Activated T-helper 1 cell treated with anti-CD3 and anti-CD28 coated beads, Interleukin-12 subunit alpha, Interleukin-12 subunit beta, Interleukin-2, Interleukin-4 antibody, amounts not matched to agents 30 ng/mL and 10 ng/mL and 1 ng/mL, durations not matched to agents 14 hours and 24 hours and 36 hours (primary cell): ENCODE measurements at places on chromosomes 7 and 10.
A peak's percentile ranks its signal among the peaks of the same experiment; 100 is the strongest.

DNA sequence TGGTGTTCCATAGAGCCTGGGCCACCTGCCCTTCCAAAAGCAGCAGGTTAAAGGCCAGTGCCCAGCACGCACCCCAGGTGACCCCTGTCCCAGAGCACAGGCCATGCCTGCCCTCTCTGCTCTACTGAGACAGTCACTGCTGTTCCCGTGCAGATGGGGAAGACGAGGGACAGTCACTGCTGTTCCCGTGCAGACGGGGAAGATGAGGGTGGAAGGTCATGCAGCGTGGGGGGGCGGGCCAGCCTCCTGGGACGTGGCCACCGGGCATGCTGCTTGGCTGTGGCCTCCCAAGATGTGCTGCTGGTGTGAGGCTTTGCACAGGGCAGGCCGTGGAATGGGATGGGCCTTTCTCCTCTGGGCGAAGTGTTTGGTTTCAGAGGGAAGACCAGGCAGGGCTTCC lies 18.4 kb downstream of the LRRC27 start:
- H3K4me3 ChIP-seq = no peak overlapping the region
- DNase-seq = no peak
- peaks cover 2% of the 10 kb centered on the region for H3K36me3 ChIP-seq
- no peak overlapping the region for H3K27ac ChIP-seq
- no peaks in the 10 kb centered on the region for H3K4me1 ChIP-seq

GRCh38 chr10:73414230-73414945 lies 530 bp upstream of the ANXA7 start:
- H3K27ac ChIP-seq = peak overlapping the region; percentile 68
- peak overlapping the region; percentile 92 for H3K4me3 ChIP-seq
- no peak for DNase-seq
- no peaks in the 10 kb centered on the region for H3K27me3 ChIP-seq
- H3K4me1 ChIP-seq = peaks cover 43% of the 10 kb centered on the region
- peaks cover 14% of the 10 kb centered on the region for H3K36me3 ChIP-seq

GRCh38 chr10:33291053-33291592 lies 43.3 kb downstream of the NRP1 start:
- no peaks in the 10 kb centered on the region for H3K36me3 ChIP-seq
- H3K4me3 ChIP-seq = no peak overlapping the region
- no peaks in the 10 kb centered on the region for H3K4me1 ChIP-seq

DNA sequence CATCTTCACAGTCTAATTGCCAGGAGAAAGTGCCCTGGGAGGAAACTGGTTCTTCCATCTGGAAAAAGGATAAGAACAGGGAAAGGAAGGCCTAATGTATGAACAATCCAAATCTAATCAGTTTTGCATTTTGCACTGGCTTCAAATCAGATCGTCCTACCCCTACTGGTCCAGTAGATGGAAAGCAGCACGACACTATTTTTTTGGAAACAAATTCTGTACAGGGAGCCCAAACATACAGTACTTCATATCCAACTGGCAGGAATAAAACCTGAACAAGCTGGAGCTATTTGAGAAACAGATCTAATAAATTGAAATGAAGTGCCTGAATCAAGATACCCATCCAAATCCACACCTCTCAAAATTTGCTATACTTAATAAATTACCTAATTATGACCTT lies 36.5 kb downstream of the ETV1 start:
- no peak overlapping the region for H3K27ac ChIP-seq
- DNase-seq = no peak
- no peaks in the 10 kb centered on the region for H3K36me3 ChIP-seq
- H3K4me1 ChIP-seq = no peaks in the 10 kb centered on the region
- no peaks in the 10 kb centered on the region for H3K27me3 ChIP-seq
- no peak overlapping the region for H3K4me3 ChIP-seq

DNA sequence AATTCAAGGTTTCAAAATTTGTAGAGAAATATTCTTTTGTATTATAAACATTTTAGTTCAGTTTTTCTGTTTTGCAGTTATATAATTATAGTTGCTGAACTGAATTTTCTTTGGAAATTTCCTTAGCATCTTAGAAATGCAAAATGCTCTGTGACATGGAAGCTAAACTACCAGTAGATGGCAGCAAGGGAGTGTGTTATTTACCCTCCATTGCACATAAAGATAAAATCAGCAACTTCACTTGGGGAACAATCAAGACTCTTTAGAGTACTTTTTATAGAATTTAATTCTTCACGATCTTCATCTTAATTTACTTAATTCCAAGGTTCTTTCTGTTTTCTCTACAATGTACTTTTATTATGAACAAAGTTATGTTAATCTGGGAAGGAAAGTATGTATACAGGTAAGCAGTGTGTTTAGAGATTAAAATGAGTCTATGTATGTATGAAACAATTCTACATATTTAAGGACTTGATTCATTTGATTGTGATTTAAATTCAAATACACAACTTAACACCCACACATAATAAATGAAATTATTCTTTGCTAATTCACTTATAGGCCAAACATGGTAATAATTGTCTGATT lies 404.2 kb downstream of the THSD7A start:
- H3K27ac ChIP-seq = no peak overlapping the region
- H3K27me3 ChIP-seq = no peaks in the 10 kb centered on the region
- no peaks in the 10 kb centered on the region for H3K4me1 ChIP-seq
- no peaks in the 10 kb centered on the region for H3K36me3 ChIP-seq

- no peaks in the 10 kb centered on the region for H3K36me3 ChIP-seq
- no peak overlapping the region for H3K27ac ChIP-seq
- H3K4me3 ChIP-seq = no peak overlapping the region
- DNase-seq = no peak
- no peaks in the 10 kb centered on the region for H3K4me1 ChIP-seq
Observed at GRCh38 chr10:107425931-107426553, 261.5 kb upstream of the SORCS1 start.

GRCh38 chr7:15848362-15848761 lies 161.9 kb upstream of the MEOX2 start:
- no peak for DNase-seq
- no peaks in the 10 kb centered on the region for H3K27me3 ChIP-seq
- H3K4me3 ChIP-seq = no peak overlapping the region
- no peak overlapping the region for H3K27ac ChIP-seq
- no peaks in the 10 kb centered on the region for H3K36me3 ChIP-seq
- no peaks in the 10 kb centered on the region for H3K4me1 ChIP-seq

DNA sequence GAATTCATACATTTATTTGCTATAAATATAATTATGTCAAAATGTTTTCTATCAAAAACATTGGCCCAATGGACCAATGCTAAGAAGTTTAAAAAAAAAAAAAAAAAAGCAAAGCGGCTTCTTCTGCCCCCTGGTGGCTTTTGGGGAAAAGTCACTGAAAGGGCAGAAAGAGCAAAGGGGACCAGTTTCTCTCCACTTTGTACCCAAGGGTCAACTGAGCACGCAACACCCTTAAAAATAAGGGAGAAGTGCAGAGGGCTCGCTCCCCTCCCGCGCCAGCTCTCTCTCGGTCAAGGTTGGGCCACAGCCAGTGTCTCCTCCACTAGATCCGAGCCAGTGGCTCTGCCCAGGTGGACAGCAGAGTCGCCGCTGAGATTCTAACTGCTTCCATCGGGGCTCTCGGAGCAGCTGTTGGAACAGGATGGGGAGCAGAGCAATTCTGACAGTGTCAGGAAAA lies 136.4 kb upstream of the FGFR2 start:
- H3K4me1 ChIP-seq = no peaks in the 10 kb centered on the region
- H3K27ac ChIP-seq = no peak overlapping the region
- H3K36me3 ChIP-seq = no peaks in the 10 kb centered on the region
- DNase-seq = no peak
- no peak overlapping the region for H3K4me3 ChIP-seq
- H3K27me3 ChIP-seq = peaks cover 17% of the 10 kb centered on the region

DNA sequence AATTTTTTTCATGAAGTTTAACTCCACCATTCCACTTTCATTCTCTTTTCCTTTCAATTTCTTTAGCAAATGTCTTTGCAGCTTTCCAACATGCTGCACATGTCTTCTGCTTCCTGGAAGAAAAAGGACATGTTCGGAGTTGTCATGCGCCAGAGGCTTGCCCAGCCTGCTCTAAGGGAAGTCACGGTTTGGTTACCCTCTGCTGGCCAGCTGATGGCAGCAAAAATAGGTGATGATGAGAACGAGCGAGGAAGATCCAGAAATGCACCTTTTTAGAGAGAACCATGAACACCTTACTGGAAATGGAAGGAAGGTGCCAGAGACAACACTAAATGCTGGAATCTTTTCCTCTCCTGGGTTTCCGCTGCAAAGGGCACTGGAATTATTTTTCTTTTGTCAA lies 4.9 kb upstream of the ZSCAN21 start:
- no peak overlapping the region for H3K4me3 ChIP-seq
- no peaks in the 10 kb centered on the region for H3K27me3 ChIP-seq
- no peak for DNase-seq
- H3K4me1 ChIP-seq = peaks cover 20% of the 10 kb centered on the region
- H3K27ac ChIP-seq = no peak overlapping the region
- peaks cover 7% of the 10 kb centered on the region for H3K36me3 ChIP-seq

DNA sequence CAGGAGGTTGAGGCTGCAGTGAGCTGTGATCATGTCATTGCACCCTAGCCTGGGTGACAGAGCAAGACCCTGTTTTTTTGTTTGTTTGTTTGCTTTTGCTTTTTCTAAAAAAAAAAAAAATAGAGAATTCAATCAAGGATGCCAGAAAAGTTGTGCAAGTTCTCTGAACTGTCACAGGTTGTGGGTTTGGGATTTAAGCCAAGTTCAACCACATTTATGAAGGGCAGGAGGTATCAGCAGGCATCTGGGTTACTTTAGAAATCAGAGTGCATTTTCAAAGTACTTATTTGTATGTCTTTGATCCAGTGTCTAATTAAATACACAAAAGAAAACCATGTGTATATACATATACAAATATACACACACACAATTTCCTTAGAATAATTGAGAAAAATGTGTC lies 151.2 kb upstream of the MINDY3 start:
- DNase-seq = no peak
- H3K36me3 ChIP-seq = no peaks in the 10 kb centered on the region
- no peak overlapping the region for H3K27ac ChIP-seq
- H3K4me1 ChIP-seq = no peaks in the 10 kb centered on the region

DNA sequence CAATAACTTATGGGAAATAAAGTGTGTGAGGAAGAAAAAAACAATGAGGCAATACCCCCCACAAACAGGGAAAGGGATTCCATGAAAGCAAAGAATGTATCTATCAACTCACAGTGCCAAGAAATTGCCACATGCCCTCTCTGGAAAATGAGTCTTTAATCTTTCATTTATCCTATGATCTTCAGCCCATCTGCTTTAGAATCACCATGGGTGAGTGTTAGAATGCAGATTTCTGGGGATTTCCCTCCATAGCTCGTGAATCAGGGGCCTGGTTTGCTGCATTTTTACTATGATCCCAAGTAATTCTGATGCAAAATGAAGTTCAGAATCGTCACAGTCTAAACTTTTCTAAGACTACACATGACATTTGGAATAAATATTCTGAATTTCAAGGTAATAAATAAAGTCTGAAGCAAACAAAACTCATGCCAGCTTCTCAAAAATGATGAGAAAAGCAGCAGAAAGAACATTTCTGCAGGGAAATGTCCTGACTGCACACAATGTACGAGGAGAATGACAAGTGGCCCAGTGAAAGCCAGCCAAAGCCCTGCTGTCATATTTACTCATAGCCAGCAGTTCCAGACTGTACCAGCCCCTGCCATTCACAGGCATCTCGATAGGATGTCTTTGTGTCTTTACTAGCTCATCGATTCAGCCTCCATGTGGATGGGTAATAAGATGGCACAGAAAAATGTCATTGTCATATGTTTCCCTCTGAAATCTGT lies 167.1 kb downstream of the ELMO1 start:
- H3K4me3 ChIP-seq = no peak overlapping the region
- no peak for DNase-seq
- peaks cover 43% of the 10 kb centered on the region for H3K4me1 ChIP-seq
- H3K36me3 ChIP-seq = peaks cover 7% of the 10 kb centered on the region
- H3K27ac ChIP-seq = no peak overlapping the region
- no peaks in the 10 kb centered on the region for H3K27me3 ChIP-seq

GRCh38 chr7:17063045-17063383 lies 181.2 kb upstream of the AGR3 start:
- peaks cover 17% of the 10 kb centered on the region for H3K4me1 ChIP-seq
- no peaks in the 10 kb centered on the region for H3K36me3 ChIP-seq
- DNase-seq = no peak
- H3K27ac ChIP-seq = no peak overlapping the region

DNA sequence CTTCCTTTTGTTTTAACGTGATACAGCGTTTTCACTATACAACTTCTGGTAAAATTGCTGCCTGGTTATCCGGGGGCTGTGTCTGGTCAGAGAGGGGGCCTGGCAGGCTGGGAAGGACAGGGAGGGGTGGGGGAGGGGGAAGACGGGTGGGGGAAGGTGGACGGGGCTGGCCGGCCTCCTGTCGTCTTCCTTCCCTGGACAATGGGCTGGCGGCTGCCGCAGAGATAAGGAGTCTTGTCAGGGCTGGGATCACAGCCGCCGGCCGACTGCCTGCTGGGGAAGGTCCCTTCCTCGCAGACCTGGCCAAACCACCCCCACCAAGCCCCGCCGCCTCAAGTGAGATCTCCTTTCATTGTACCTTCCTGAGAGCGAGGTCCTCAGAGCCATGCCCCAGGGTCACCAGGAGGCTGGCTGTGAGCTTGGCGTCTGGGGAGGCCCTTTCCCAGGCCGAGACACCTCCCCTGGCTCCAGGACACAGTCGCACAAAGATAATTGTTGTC lies 151.2 kb upstream of the TNRC18 start:
- no peak overlapping the region for H3K4me3 ChIP-seq
- H3K27me3 ChIP-seq = peaks cover 34% of the 10 kb centered on the region
- H3K27ac ChIP-seq = no peak overlapping the region
- DNase-seq = no peak
- peaks cover 9% of the 10 kb centered on the region for H3K4me1 ChIP-seq
- H3K36me3 ChIP-seq = no peaks in the 10 kb centered on the region

- H3K27me3 ChIP-seq = peaks cover 2% of the 10 kb centered on the region
- H3K36me3 ChIP-seq = no peaks in the 10 kb centered on the region
- H3K27ac ChIP-seq = no peak overlapping the region
- no peak for DNase-seq
- no peaks in the 10 kb centered on the region for H3K4me1 ChIP-seq
Observed at GRCh38 chr7:41773756-41774155, 70.9 kb upstream of the INHBA start.

- H3K36me3 ChIP-seq = peaks cover 13% of the 10 kb centered on the region
- no peak overlapping the region for H3K27ac ChIP-seq
- no peaks in the 10 kb centered on the region for H3K4me1 ChIP-seq
- no peaks in the 10 kb centered on the region for H3K27me3 ChIP-seq
Observed at GRCh38 chr10:84493951-84494848, 165.8 kb downstream of the CCSER2 start.

GRCh38 chr10:104252368-104252767 lies 2.3 kb upstream of the GSTO1 start:
- H3K4me1 ChIP-seq = peaks cover 40% of the 10 kb centered on the region
- no peak overlapping the region for H3K27ac ChIP-seq
- peaks cover 11% of the 10 kb centered on the region for H3K27me3 ChIP-seq
- H3K36me3 ChIP-seq = peaks cover 13% of the 10 kb centered on the region
